ENCODE measurements at places on chromosomes 1 and 21. TPM values are rescaled to one million over a fixed set of nuclear protein-coding genes. Genes with fewer than 3 reads are reported as not detected.

The CYP2J2 gene
- polyA plus RNA-seq: 30.5 TPM

The FYB2 gene
- 0.23 TPM for polyA plus RNA-seq

The HTR6 gene
- not detected for polyA plus RNA-seq

The SLC25A34 gene
- 4.3 TPM for polyA plus RNA-seq

The CRYBG2 gene
- polyA plus RNA-seq: 2.0 TPM

The A3GALT2 gene
- polyA plus RNA-seq: not detected

The ZFP69 gene
- 5.8 TPM for polyA plus RNA-seq

The PTPRC gene
- polyA plus RNA-seq: 4.8 TPM

The PLA2G2A gene
- polyA plus RNA-seq: 1.5 TPM

The NEGR1 gene
- polyA plus RNA-seq: 22.6 TPM

The LEFTY1 gene
- polyA plus RNA-seq: 0.45 TPM

The RNF223 gene
- polyA plus RNA-seq: not detected
